Inflammatory macrophage treated with lipopolysaccharide for 1 hour (primary cell): ENCODE measurements at places on chromosomes 13 and 19.
A peak's percentile ranks its signal among the peaks of the same experiment; 100 is the strongest.

GRCh38 chr13:73520566-73521289 is 461.9 kb downstream of the KLF5 start:
- no peak for DNase-seq

GRCh38 chr19:29029268-29029958 is 183.5 kb downstream of the UQCRFS1 start:
- no peak for DNase-seq

DNA sequence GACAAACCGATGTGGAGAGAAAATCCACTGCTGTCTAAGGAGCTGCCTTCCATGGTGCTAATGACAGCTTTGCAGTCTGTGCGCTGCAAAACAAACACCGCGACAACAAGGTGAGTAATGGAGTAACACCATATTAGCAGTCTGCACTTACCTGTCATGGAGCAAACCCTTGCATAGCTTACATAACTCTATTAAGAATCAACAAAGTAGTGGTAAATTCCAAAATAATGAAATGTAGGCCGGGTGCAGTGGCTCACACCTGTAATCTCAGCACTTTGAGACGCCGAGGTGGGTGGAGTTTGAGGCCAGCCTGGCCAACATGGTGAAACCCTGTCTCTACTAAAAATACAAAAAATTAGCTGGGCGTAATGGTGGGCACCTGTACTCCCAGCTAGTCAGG is 56.2 kb downstream of the PARP4 start:
- no peak for DNase-seq

- no peak for DNase-seq
These were observed 94.7 kb downstream of the CDADC1 start for GRCh38 chr13:49342454-49342853.

DNA sequence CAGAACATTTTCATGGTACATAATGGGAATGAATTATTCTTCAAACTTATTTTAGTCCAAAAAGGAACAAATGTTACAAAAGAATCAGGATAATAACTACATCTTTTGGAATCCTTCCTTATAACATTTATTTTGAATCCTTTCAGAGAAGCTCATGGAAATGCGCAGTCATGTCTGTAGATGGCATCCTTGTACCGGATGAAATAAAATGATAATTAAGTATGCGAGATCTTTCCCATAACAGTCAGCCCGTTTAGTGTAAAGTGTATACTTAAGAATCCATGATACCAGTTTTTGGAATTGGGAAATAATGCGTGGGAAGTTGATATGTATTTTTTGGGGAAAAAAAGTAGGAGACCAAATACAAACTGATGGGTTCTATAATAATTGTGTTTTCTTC is 418.8 kb downstream of the GPC5 start:
- no peak for DNase-seq

- DNase-seq, result no peak
These were observed 7.1 kb downstream of the SMAD9 start for GRCh38 chr13:36912973-36913372.

GRCh38 chr13:20080377-20081164 is 80.3 kb downstream of the GJA3 start:
- no peak for DNase-seq

DNA sequence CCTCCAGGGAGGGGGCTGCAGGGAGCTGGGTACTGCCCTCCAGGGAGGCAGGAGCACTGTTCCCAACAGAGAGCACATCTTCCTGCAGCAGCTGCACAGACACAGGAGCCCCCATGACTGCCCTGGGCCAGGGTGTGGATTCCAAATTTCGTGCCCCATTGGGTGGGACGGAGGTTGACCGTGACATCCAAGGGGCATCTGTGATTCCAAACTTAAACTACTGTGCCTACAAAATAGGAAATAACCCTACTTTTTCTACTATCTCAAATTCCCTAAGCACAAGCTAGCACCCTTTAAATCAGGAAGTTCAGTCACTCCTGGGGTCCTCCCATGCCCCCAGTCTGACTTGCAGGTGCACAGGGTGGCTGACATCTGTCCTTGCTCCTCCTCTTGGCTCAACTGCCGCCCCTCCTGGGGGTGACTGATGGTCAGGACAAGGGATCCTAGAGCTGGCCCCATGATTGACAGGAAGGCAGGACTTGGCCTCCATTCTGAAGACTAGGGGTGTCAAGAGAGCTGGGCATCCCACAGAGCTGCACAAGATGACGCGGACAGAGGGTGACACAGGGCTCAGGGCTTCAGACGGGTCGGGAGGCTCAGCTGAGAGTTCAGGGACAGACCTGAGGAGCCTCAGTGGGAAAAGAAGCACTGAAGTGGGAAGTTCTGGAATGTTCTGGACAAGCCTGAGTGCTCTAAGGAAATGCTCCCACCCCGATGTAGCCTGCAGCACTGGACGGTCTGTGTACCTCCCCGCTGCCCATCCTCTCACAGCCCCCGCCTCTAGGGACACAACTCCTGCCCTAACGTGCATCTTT is 7.8 kb upstream of the CEACAM5 start:
- DNase-seq, result no peak

GRCh38 chr19:14476673-14477401 is 1.7 kb upstream of the PTGER1 start:
- peak; percentile 55 for DNase-seq

GRCh38 chr19:27775395-27775794 is 1437.6 kb downstream of the UQCRFS1 start:
- peak; percentile 12 for DNase-seq

GRCh38 chr13:48068036-48068435 is 26.9 kb downstream of the MED4 start:
- DNase-seq, result no peak

GRCh38 chr19:21110183-21110582 is 28.2 kb downstream of the ZNF714 start:
- DNase-seq, result no peak

DNA sequence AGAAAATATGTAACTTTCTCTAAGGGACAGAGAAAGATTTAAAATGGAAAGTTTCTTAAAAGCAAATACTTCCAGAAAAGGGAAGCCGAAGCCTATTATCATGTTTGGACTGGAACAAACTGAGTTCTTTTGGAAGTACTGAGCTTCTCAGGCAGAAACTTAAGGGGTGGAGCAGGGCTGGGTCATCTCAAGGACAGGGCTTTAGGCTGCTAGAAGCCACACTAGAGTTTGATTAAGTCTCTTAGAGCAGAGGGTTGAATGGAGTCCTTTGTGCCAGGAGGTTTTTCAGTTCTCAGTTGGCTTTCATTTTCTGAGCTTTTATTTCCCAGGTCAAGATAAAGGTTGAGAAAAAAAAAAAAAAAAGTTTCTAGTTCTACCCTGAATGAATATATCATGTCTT is 432.7 kb downstream of the SLITRK5 start:
- no peak for DNase-seq

DNA sequence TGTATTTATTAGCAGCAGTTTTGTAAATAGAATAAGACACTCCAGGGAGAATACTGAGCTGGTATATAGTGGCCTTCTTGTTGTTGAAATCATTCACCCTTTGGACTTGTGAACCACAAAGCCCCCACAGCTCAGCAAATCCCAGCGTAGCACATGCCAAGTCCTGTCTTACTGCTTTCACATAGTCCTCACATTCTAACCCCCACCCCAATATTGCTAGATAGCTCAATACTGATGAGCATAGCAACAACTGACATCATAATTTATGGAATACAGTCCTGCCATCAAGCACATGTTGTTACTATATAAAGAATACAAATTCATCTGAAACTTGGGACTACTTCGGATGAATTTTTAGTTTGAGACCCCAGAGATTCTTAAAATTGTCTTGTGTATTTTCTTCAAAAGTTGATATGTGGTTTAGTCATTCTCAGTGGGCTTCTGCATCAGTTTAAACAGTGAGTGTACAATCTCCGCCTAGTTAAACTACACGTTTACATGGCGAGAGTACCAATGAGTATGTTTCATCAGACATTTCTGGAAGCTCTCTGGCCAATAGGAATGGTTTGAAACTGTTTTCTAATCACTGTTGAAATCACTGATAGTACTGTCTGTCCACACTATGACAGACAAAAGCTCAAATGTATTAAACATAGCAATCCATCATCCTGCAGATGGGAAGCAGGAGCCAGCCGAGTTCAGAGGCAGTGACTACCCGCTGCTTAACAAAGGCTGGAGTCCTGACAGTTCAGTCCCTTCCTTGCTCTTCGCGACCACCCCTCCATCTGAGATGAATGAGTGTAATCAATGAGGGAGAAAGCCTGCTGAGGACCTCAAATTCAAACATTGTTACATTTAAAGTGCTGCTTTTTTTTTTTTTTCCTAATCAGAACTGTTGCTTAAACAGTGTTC is 15.2 kb downstream of the DACH1 start:
- DNase-seq, result no peak

- no peak for DNase-seq
These were observed 6.3 kb downstream of the GPR180 start for GRCh38 chr13:94607939-94608338.

- no peak for DNase-seq
These were observed 52.1 kb downstream of the SIAH3 start for GRCh38 chr13:45799451-45799850.

GRCh38 chr19:45421947-45422498 is 1.7 kb downstream of the ERCC1 start:
- DNase-seq, result peak; percentile 43

- DNase-seq, result peak; percentile 57
These were observed 439.1 kb upstream of the ZNF507 start for GRCh38 chr19:31906111-31906871.

DNA sequence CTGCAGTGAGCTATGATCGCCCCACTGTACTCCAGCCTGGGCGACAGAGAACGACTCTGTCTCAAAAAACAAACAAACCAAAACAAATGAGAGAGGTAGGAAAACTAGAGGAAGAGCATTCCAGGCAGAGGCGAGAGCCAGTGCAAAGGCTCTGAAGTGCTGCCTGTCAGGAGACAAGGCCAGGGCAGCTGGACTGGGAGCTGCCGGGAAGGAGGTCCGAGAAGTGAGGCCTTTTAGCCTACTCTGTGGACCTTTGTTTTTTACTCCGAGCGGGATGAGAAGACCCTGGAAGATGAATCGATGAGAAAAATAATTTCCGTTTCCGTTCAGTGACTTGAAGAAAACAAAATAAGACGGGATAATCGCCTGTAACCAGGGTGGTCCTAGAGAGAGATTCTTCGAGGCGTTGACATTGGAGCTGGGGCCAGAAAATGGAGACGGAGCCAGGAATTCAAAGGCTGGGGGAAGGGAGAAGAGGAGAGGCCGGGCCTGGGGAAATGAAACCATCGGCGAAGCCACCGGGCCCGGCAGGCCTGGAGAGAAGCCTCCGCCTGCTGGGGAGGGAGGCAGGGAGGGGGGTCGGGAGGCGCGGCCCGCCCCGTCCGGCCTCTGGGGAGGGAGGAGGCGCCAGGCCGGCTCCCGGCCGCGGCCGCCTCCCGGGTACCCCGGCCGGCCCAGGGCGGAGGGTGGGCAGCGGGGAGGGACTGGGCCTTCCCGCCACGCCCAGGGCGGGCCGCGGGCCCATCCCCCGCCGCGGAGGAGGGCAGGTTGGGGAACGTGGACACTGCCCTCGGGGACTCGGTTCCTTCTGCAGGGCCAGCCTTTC is 7.8 kb upstream of the SERTAD1 start:
- DNase-seq, result peak; percentile 88

DNA sequence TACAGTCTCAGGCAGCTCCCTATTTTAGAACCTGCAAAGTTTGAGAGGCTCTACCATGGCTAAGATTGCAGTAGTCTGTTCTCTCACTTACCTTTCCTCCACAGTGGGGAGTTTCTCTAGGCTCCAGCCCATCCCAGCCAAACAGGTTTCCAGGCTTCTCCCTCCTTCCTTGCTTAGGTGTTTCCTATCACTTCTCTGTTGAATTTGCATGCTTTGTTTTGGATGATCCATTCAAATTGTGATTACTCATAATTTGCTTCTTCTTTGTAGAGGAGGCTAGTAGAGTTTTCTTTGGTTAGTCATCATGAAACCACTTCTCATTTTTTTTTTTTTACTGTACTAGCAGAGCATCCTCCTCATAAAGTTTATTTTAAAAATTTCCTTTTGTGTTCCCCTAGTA is 1242.2 kb upstream of the MIR17HG start:
- no peak for DNase-seq

GRCh38 chr19:35495107-35496064 is 5.1 kb upstream of the KRTDAP start:
- DNase-seq, result peak; percentile 73

DNA sequence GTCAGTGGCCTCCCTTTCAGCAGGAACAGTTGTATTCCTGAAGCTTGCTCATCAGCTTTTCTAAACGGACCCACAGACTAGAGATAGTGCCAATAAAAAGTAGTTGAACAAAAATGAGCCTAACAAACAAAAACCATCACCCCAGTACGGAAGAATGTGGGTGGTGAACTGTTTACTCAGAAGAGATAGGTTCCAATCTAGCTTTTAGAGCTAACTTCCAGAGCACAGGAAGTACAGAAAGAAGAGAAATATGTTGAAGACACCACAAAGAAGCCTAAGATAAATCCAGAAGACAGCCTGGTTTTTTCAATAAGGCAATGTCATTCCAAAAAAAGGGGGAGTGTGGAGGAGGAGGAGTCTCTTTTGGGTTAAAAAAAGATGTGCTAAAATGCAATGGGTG is 2.8 kb upstream of the LMO7 start:
- no peak for DNase-seq

GRCh38 chr13:65722506-65722905 is 1507.6 kb downstream of the PCDH9 start:
- no peak for DNase-seq

DNA sequence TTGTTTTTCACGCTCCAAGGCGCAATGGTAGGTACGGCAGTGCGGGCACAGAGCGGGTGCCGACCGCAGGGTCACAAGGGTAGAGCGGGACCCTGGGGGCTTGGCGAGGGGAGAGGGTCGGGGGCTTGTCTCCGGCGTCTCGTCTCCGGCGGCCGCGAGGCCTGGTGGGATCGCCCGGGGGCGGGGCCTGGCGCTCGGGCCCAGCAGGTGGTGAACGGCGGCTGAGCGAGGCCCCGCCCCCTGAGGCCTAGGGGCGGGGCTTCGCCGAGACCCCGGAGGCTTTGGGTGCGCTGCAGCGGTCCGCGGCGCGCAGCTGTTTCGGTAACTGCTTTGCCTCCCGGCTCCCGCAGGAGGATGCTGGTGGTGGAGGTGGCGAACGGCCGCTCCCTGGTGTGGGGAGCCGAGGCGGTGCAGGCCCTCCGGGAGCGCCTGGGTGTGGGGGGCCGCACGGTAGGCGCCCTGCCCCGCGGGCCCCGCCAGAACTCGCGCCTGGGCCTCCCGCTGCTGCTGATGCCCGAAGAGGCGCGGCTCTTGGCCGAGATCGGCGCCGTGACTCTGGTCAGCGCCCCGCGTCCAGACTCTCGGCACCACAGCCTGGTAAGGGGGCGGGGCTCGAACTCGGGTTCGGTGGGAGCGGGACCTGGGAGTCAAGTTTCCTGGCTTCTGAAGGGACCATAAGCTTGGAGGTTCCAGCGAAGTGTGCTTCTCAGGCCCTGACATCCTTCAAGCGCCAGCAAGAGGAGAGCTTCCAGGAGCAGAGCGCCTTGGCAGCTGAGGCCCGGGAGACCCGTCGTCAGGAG is at the start of gene TSEN34:
TSS of gene TSEN34 (plus strand) at position 298 of the 800 bp plus-strand sequence. CDS start at position 355, 57 bp downstream.
- DNase-seq, result peak; percentile 71

GRCh38 chr19:48372904-48373303 is 8.7 kb downstream of the SYNGR4 start:
- DNase-seq, result no peak
